ENCODE measurements at places on chromosomes 5 and 9.

- DNase-seq = no peak
Observed at GRCh38 chr5:65271906-65272305, 209.8 kb downstream of the ADAMTS6 start.

DNA sequence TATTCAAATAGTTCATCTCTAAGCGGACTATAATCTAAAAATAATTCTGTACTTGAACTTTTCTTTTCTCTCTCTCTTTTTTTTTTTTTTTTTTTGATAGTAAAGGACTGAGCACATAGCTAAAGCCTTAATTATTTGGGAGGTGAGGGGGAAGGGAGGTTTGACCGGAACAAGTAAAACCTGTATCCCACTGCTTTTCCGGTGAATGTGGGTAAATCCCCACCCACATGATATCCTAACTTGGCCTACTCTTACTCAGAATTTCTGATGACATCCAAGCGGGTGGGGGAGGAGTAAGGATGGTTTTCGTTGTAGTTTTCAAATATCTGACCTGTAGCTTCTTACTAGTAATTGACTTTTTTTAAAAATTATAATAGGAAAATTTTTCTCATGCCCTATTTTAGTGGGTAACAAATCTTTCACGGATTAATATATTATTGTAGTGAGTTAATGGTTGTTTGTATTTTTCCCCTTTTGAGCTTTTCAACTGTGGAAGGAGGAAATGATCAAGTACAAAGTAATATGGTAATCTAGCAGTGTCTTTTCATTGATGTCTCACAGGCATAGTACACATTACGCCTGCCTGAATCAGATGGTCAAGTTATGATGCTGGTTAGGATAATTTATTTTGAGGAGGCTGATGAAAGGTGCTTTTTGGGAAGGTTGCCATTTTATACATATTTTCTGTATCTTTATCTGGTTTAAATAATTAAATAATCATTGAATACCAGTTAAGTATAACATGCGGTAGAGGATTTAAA is 2.2 kb upstream of the ELL2 start:
- DNase-seq = no peak

DNA sequence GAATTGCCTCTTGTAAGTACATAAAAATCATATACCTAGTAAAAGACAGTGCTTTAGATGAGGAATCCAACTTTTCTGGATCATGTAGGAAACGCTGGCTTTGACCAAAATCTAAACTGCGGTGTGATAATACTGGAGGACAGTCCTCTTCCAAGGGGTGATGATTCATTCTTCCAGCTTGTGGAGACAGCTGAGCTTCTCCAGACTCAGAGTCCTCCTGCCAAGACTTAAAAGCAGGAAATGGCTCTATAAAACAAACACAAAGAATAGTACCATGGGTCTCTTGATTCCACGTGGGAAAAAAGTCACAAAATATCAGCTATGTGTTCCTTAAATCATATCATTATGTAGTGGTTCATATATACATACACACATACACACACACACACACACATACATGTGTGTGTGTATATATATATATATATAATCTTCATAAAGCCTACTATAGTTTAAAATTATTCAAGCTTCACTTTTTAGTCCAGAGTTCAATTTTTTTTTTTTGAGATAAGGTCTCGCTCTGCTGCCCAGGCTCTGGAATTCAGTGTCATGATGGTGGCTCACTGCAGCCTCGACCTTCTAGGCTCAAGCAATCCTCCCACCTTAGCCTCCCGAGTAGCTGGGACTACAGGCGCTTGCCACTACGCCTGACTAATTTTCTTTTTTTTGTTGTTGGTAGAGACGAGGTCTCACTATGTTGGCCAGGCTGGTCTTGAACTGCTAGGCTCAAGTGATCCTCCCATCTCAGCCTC is 65.0 kb downstream of the PKD2L2 start:
- DNase-seq = peak; percentile 78

DNA sequence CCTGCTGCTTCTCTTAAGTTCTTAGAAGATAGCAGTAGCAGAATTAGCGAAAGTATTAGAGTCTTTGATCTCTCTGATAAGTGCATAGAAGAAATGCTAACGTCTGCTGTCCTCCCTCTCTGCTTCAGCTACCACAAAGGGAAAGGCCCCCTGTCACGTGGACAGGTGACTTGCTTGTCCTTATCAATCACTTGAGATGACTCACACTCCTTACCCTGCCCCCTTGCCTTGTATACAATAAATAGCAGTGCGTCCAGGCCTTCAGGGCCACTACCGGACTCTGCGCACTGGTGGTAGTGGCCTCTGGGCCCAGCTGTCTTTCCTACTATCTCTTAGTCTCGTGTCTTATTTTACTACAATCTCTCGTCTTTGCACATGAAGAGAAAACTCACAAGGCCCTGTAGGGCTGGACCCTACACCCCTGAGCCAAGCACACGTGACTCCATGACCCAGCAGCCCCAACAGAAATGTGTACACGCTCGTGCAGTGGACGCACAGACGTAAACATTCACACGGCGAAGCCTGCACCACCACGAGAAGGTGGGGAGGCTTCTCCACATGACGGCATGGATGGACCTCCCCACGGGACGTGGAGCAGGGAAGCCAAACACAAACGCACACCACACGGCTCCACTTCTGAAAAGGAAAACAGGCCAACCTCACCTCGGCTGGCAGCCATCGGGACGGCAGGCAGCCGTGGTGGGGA is 38.3 kb downstream of the PNPLA7 start:
- DNase-seq = no peak

- DNase-seq = no peak
Observed at GRCh38 chr5:146450002-146450401, 2.9 kb downstream of the TCERG1 start.

- DNase-seq = no peak
Observed at GRCh38 chr5:59466271-59466670, 427.3 kb downstream of the PDE4D start.

GRCh38 chr9:38118862-38119438 is 49.9 kb upstream of the SHB start:
- no peak for DNase-seq

- DNase-seq = no peak
Observed at GRCh38 chr9:131744171-131744719, 4.4 kb upstream of the RAPGEF1 start.

- DNase-seq = no peak
Observed at GRCh38 chr5:159539678-159540077, 209.4 kb upstream of the IL12B start.

- DNase-seq = peak; percentile 67
Observed at GRCh38 chr5:74640954-74641734, 616 bp upstream of the ENC1 start.

DNA sequence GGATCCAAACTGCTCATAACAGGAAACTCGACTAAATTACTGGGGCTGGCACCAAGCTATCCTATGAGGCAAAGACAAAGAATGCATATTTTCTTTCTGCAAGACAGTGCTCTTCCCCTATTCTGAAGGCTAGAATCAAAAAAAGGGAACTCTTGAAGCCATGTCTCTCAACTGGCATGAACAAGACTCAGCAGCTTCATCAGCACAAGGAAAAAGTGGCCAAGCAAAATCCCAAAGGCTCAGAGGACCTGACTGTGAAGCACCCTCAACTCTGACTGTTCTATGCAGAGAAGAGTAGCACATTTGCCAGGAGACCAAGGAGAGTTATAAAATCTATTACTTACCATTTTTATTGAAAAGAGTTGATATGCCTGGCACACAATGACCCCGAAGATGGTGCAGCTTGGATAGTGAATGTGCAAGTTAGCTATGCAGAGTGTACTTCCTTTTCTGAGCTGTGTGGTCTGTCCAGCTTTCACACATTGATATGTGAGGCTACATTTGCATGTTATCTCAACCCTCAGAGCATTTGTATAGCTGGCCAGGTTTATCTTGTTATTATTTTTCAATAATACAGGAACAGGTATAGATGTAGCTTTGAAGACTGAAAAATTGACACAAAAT is 51.0 kb upstream of the FYB1 start:
- DNase-seq = no peak

DNA sequence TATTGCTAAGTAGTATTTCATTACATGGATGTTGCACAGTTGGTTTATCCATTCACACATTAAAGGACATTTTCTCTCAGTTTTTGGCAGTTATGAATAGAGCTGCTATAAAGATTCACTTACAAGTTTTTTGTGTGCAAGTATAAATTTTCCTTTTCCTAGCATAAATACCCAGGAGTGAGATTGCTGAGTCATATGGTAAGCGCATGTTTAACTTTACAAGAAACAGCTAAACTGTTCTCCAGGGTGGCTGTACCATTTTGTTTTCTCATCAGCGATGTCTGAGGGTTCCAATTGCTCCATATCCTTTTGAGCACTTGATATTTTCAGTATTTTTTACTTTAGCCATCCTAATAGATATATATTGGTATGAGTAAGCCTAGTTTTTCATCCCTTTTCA is 16.4 kb upstream of the ABCA1 start:
- DNase-seq = peak; percentile 58

- no peak for DNase-seq
Observed at GRCh38 chr9:17491780-17492179, 87.1 kb upstream of the SH3GL2 start.

DNA sequence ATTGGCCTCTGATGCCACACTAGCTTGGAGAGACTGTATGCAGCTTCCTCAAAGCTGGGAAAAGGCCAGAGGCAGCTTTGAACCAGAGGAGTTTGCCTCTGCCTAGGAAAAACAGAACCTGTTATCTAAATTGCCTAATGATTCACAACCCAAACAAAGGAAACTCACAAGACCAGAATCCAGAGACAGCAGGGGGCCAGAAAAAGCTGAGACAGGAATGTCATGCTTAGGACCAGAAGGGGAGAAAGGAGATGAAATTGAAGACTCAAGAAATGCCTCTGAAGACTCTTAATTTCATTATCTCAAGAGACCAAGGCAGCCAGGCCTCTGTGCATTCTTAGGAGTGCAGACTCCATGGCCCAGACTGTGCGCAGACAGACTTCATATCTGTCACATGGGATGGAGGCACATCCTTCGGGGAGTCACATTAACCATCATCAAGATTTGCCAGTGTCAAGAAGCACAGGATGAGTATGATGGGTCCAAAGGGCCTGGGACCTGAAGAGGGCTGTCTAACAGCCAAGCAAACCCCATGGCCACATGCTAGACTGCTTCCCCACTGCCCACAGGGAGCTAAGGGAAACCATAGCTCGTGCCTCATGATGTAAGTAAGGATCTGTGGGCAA is 57.3 kb downstream of the ARSB start:
- no peak for DNase-seq

- DNase-seq = no peak
Observed at GRCh38 chr9:135078361-135078821, 9.1 kb upstream of the OLFM1 start.

- DNase-seq = peak; percentile 65
Observed at GRCh38 chr5:14914623-14915260, 43.2 kb upstream of the ANKH start.

- no peak for DNase-seq
Observed at GRCh38 chr9:109923471-109923760, 143.4 kb downstream of the PALM2AKAP2 start.

GRCh38 chr9:5500441-5501235 is 9.7 kb upstream of the PDCD1LG2 start:
- DNase-seq = no peak

- DNase-seq = peak; percentile 64
Observed at GRCh38 chr5:145697251-145697990, 137.7 kb downstream of the PRELID2 start.

DNA sequence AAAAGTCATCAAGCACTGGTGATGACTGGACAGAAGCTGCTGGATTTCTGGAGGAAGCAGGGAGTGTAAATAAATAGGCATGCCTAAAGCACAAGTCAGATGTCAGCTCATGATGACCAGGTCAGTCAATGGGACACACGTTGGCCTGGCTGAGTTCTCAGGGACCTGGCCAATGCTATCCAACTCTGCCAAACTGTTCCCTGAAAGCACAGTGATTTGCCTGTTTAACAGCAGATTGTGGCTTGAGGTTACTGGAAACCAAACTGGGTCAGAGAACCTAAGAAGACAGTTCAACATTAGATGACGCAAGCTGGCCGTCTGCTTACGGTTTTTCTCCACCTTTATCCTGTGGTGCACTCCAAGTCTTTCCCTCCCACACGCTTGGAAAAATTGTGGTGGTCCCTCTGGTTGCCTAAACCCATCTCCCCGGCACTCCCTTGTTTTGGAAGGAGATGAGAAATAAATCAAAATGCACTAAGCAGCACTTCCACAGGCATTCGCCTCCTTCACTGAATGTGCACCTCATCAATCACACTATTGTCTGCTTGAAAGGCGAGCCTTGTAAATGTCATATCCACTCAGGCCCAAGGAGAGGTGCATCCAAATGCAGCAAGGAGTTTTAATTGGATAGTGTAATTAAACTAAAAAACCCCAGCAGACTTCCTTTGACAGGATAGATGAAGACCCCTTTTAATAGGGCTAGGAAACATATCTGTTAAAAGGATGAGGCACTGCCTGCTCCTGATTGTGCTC is 199.4 kb downstream of the GAPVD1 start:
- peak; percentile 85 for DNase-seq

- no peak for DNase-seq
Observed at GRCh38 chr5:7396713-7397454, 946 bp downstream of the ADCY2 start.

- DNase-seq = no peak
Observed at GRCh38 chr5:157290981-157291711, 25.2 kb downstream of the CYFIP2 start.

DNA sequence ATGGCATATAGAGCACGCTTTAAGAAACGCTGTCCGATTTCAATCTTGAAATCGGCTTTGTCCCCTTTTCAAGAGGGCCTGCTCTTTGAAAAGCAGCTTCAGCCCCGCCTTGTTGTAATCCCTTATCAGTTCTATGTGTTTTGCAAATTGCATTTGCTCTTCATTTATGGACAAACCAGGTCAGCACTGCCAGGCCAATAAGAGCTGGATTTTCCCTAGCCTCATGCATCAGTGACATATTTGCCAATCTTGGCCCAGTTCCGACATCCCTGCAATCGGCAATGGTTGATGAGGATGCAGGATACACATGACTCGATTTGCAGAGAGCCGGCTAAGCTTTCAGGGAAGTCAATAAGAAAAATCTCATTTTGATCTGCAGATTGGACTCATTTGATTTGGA is 529.1 kb upstream of the CLINT1 start:
- DNase-seq = peak; percentile 22

- no peak for DNase-seq
Observed at GRCh38 chr9:99852617-99853016, 30.9 kb downstream of the NR4A3 start.
